NCI-H774 (cell line): ENCODE measurements at places on chromosomes 11 and 22.

- DNase-seq = peak; percentile 14
These were observed at the start of gene PHLDA2 for GRCh38 chr11:2928605-2929530. Gene PHLDA2 (minus strand): TSS chr11:2929420. CDS start chr11:2929364, 56 bp downstream.

GRCh38 chr22:50627642-50628542 is at the start of gene ARSA:
Gene ARSA (minus strand): TSS chr22:50628152. CDS start chr22:50627779, 373 bp downstream.
- peak; percentile 26 for DNase-seq

GRCh38 chr11:86941871-86942599 is 13.2 kb downstream of the FZD4 start:
- DNase-seq = no peak

DNA sequence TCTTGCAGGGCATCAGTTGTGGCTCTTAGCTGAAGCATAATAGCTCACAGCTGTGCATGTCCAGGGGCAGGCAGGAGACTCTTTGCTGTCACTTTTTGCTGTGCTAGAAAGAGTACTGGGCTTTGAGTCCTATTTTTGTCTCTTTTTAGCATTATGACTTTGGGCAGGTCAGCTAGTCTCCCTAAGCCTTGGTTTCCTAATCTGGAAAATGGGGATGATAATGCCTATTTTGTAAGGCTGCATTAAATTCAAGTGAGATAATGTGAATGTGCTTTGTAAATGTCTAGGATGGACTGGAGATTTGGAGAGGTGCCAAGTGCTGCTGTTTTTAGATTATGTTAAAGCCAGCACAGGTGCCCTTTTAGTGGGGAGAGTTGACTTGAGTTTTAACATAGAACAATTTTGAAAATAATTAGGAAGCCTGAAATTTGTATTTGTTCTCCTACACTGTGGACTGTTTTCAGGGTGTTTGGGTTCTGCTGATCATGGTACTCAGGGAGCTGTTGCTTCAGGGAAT is 19.1 kb downstream of the CABIN1 start:
- DNase-seq = no peak

GRCh38 chr11:58059007-58059350 is 28.2 kb downstream of the OR6Q1 start:
- DNase-seq = no peak

- no peak for DNase-seq
These were observed 6.6 kb downstream of the FLRT1 start for GRCh38 chr11:64042301-64042700.

DNA sequence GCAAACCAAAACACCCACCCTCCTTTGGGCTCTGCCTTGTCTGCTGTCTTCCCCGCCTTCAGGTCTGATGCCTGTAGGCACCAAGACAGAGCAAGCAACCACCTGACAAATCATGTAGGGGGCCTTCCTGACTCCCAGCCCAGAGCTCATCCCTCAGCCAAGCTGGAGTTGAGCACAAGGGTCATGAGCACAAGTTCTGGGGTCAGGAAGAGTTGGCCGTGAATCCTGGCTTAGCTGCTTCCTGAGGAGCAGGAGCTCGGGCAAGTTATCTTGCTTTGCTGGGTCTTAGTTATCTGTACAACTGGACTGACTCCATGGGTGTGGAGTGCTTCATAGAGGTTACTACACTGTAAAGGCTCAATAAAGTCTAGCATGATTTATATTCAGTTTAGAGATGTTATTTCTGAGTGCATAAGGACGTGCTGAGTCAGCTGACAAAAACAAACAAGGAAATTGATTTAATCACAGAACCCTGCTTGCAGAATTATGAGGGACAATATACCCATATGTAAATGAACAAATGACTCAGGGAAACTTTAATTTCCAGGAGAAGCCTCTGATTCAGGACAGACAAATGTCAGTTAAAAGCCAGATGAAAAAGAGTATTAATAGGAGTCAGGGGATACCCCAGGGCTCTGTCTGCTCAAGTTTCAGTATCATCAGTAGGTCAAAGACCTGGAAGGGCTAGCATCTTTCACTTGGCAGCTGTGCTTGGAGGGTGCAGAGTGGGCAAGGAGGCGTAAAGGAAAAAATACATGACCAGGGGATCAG is 15.0 kb upstream of the APOA1 start:
- DNase-seq = no peak

DNA sequence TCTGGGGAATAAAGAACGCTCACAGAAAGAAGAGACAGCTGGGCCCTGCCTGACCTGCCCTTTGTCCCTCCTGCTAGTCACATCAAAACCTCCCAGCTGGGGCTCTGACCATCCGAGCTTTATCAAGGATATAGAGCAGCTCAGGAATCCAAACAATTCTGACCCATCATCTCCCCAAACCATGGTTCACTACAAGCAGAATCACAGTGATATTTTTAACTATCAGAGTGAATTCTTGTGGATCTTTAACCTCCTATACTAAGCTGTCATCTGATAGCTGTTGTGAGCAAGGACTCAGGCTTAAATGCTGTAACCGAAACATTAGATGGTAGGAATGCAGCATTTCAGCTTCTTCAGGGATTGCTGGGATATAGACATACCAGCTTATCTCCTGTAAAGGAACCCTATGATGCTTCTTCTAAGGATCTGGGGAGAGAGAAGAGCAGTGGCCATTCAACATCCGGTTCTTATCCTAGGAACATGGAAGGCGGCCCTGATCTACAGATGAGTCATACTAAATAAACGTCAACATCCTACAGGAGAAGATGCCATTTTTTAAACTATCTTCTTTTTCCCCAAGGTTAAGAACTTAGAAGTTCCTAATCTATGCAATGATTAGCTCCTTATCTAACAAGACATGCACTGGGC is 84.7 kb upstream of the AKIP1 start:
- no peak for DNase-seq

- DNase-seq = no peak
These were observed 42.1 kb upstream of the CSNK2A3 start for GRCh38 chr11:11395126-11395525.

- DNase-seq = no peak
These were observed 3.7 kb upstream of the FLRT1 start for GRCh38 chr11:64032050-64032449.

GRCh38 chr11:34345540-34345876 is 12.3 kb downstream of the ABTB2 start:
- no peak for DNase-seq

DNA sequence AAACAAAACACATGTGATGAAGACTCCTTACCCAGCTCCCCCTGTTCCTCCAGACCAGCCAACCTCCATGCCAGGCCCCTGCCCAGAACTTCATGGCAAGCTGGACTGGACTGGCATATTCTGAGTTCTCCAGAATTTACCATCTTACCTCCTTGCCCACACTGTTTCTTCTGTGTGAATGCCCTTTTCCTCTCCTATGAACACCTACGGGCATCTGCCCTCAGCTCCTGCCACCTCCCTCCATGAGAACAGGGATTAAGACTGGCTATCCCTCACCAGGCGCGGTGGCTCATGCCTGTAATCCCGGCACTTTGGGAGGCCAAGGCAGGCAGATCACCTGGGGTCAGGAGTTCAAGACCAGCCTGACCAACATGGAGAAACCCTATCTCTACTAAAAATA is 6.4 kb upstream of the AIFM3 start:
- DNase-seq = no peak

- DNase-seq = no peak
These were observed 448.0 kb downstream of the MIAT start for GRCh38 chr22:27105142-27106025.

DNA sequence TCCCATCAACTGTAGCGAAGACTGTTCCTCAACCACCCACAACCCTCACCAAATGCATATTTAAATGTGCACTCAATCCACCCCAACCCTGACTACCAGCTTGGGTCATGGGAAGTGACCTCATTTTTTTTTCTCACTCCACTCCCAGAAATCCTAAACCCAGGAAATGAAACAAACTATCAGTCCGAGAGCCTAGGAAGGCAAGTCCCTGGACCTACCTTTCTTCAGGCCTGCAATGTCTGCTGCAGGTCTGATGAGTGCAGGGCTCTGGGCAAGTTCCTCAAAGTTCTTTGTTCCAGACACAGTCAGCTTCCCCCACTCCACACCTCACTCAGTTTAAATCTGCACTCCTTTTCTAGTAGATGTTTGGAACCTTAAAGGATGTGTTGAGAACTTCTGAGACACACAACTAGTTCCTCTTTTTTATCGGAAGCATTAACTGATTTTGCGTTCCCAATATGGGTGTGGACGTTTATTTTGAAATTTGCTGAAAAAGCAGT is at the start of gene MS4A4E:
Gene MS4A4E, minus strand, starts transcription at position 398 of the 500 bp plus-strand sequence. CDS start 13,082 bp downstream, outside the sequence.
- no peak for DNase-seq

GRCh38 chr11:62664405-62665074 is 470 bp downstream of the C11orf98 start:
- DNase-seq = peak; percentile 65
